Osteocyte (in vitro differentiated cells): ENCODE measurements at places on chromosomes 7 and 10.

- DNase-seq, result no peak
Measured at GRCh38 chr7:5477126-5477525, 53.5 kb upstream of the TNRC18 start.

DNA sequence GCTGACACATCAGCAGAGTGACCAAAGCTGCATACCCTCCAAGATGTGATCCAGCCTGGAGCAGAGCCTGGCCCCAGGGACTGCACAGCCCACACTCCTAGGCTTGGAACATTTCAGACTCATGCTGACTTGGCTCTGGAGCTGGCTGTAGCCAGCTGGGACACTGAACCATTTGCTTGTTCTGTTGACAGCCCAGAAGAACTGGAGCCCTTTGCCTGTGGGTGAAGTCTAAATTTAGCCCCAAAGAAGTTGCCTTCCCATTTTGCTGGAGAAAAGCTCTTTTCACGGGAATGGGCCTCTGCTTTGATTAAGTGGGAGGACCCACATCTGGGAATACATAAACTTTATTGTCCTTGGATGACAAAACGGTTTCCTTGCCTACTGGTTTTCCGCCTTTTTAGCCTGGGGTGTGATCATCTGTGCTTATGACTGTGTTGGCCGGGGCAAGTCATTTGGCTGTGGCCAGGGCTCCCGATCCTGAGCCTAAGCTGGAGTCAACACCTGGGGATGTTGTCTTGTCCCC, 186.2 kb upstream of the BMPER start:
- DNase-seq, result no peak

GRCh38 chr7:44097064-44097932, 6.8 kb upstream of the AEBP1 start:
- no peak for DNase-seq

- DNase-seq, result no peak
Measured at GRCh38 chr7:38276096-38276877, 2.9 kb upstream of the TARP start.

DNA sequence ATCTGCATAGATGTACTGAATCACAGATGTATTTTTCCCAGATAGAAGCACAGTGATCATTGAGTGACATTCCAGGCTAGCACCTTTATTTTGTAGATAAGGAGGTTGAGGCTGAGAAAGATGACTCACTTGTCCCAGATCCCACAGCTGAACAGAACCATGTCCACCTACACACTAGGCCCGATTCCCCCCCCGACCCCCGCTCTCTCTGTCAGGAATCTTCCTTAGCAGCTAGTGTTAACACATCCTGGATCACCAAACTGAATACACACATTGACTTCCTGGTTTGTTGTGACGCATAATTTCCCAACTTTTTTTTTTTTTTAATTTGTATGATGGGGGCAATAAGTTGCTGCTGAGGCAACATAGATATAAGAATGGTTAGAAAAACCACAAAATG, 5.2 kb downstream of the SFMBT2 start:
- no peak for DNase-seq
